ENCODE measurements at places on chromosomes 2 and 18. TPM values are rescaled to one million over a fixed set of nuclear protein-coding genes. Genes with fewer than 3 reads are reported as not detected.
A peak's percentile ranks its signal among the peaks of the same experiment; 100 is the strongest.

Gene CNTNAP5
- not detected for total RNA-seq

Gene PLCD4
- total RNA-seq = 0.23 TPM

Gene SLC9A4
- 0.09 TPM for total RNA-seq

Gene CRYBA2
- total RNA-seq = not detected

Gene DNAH7
- total RNA-seq = not detected

Gene DQX1
- total RNA-seq = 0.39 TPM

Gene MBD5
- total RNA-seq = 28.0 TPM

Gene ALLC
- total RNA-seq = not detected

Gene LMAN2L
- 7.0 TPM for total RNA-seq

DNA sequence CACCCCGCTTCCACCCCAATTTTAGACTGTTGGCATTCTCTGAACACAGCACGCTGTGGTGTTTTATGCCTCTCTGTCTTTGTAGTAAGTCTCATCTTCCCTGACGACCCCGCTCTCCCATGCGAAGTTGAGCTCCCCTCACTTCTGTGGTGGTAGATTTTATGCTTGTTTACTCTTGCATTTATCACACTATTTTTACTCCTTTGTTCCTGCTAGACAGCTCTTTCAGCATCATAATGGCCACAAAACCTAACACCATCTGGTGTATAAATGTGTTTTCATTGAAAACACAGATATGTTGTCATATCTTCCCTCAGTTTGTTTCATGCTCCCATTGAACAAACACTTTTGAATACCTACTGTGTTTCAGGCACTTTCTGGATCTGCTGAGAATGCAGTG is 57.1 kb downstream of the PKP4 start:
- no peak overlapping the region for H3K27ac ChIP-seq
- H3K27me3 ChIP-seq = no peaks in the 10 kb centered on the region
- DNase-seq = no peak
- H3K36me3 ChIP-seq = peaks cover 4% of the 10 kb centered on the region

DNA sequence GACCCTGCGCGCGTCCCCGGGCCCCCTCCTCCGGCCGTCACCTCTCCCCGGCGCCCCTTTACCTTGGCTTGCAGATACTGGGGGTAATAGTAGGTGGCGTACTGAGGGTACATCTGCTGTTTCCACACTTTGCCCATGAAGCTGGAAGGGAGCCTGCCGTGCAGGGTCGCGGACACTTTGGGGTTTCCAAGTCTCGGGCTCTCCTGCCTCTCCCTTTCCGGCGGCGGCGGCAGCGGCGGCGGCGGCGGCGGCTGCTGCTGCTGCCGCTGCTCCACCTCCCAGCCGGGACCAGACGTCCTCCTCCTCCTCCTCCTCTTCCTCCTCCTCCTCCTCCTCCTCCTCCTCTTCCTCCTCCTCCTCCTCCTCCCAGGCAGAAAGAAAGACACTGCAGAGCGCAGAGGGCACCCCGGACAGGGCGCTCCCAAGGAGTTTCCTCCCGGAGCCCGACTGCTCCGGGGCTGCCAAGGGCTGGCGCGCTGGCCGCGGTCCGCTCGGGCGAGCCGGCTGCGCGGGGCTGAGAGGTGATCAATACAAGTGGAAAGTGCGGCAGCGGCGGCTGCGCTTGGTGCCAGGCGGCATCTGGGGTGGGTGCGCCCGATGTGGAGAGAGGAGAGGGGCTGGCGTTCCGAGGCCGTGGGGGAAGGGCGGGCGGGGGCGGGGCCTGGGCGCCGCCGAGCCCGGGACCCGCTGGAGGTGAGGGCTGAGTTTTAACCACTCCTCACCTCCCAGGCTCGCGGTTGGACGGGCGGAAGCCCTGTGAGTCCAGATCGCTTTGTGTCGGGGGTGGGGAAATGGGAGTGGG is at the start of gene RBMS1:
Gene RBMS1 (minus strand): TSS at position 581 of the 802 bp plus-strand sequence. CDS start 444 bp downstream, at position 137.
- H3K4me3 ChIP-seq = peak within 1 kb of the TSS; percentile 93
- H3K27me3 ChIP-seq = peaks cover 28% of the 10 kb centered on the region
- peaks cover 5% of the 10 kb centered on the region for H3K36me3 ChIP-seq
- DNase-seq = peak; percentile 35

DNA sequence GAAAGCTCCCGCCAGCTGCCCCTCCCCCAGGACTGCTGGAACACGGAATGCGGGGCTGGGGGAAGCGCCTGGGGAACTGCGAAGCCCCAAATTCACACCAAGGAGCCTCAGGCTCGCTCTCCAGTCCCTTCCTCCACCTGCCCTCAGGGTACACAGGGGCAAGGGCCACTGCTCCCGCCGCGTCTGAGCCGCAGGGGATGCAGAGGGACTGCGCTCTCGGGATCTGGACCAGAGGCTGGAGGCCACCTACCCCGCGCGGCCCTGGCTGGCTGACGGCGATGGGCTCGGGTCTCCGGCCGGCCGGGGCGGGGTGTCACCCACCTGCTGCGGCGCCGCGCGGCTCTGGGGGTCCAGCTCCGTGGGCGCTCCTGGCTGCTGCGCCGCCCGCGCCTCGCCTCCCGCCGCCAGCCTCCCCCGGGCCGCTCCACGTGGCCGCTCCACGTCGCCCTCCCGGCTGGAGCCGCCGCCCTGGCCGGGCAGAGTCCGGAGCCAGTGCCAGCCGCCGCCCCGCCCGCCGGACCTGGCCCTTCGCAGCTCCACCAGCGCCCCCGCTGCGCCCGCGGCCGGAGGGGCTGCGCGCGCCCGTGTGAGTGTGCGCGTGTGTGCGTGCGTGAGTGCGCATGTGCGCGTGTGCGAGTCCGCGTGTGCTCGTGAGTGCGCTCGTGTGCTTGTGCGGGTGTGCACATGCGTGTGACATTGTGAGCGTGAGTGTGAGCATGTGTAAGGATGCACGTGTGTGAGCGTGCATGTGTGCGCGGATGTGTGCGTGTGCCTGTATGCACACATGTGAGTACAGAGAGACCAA is at the start of gene CGREF1:
Gene CGREF1 (minus strand): TSS at position 604 of the 805 bp plus-strand sequence. CDS start 14,762 bp downstream, outside the sequence.
- H3K27me3 ChIP-seq = peaks cover 39% of the 10 kb centered on the region
- peak within 1 kb of the TSS; percentile 36 for H3K27ac ChIP-seq
- peaks cover 12% of the 10 kb centered on the region for H3K4me1 ChIP-seq
- no peak for DNase-seq
- H3K36me3 ChIP-seq = no peaks in the 10 kb centered on the region

DNA sequence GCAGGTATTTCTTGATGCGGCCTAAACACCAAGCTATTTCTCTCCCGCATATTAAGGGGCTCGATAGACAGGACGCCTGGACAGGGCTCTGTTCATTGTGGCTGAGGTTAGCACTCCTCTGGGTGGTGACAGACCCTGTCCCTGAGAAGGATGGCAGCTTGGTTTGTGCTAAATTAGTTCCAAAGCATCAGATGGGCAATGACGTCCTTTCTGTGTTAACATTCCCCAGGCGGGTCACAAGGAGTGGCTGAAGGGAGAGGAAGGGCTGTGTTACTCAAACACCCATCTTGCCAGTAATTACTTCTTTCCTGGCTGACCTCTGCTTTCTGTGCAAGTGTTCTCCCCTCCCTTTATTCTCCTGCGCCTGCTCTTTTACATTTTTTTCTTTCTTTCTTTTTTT is 75.0 kb downstream of the TMEM247 start:
- peaks cover 25% of the 10 kb centered on the region for H3K36me3 ChIP-seq
- DNase-seq = no peak
- no peaks in the 10 kb centered on the region for H3K27me3 ChIP-seq

DNA sequence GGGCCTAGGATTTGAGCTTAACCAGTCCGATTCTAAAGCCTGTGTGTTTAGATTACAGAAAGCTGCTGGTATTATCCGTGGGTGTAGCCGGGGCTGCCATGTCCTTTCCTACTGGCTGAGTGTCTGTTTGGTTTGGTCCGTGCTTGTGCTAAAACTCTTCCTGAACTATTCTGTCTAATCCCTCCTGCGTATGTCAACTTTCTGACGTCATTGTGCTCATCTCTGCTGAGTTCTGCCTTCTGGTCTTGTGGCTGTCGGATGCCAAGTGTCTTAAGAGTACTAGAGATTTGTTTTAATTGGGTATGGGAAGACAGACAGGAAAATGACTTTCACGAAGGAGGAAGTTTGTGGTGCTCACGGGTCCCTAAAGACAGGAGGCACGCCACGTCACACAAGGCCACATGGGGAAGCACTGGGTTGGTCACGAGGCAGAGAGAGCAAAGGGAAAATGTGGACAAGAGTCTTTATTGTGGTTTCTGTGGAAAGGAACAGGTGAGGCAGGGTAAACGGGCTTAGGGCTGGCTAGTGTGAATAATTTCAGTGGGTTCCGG is 31.8 kb upstream of the NTSR2 start:
- no peak overlapping the region for H3K4me3 ChIP-seq
- H3K36me3 ChIP-seq = no peaks in the 10 kb centered on the region
- H3K4me1 ChIP-seq = no peaks in the 10 kb centered on the region
- H3K27me3 ChIP-seq = peaks cover 8% of the 10 kb centered on the region
- no peak overlapping the region for H3K27ac ChIP-seq

GRCh38 chr18:44589693-44590355 is 90.9 kb upstream of the SETBP1 start:
- no peaks in the 10 kb centered on the region for H3K4me1 ChIP-seq
- H3K36me3 ChIP-seq = no peaks in the 10 kb centered on the region
- DNase-seq = no peak

GRCh38 chr18:33116376-33116775 is 324.1 kb downstream of the CCDC178 start:
- DNase-seq = no peak
- no peaks in the 10 kb centered on the region for H3K36me3 ChIP-seq
- H3K4me3 ChIP-seq = no peak overlapping the region
- H3K4me1 ChIP-seq = no peaks in the 10 kb centered on the region
- H3K27ac ChIP-seq = no peak overlapping the region
- H3K27me3 ChIP-seq = no peaks in the 10 kb centered on the region

- peaks cover 3% of the 10 kb centered on the region for H3K36me3 ChIP-seq
- no peak for DNase-seq
These were observed 232.4 kb downstream of the CD226 start for GRCh38 chr18:69715191-69715795.

DNA sequence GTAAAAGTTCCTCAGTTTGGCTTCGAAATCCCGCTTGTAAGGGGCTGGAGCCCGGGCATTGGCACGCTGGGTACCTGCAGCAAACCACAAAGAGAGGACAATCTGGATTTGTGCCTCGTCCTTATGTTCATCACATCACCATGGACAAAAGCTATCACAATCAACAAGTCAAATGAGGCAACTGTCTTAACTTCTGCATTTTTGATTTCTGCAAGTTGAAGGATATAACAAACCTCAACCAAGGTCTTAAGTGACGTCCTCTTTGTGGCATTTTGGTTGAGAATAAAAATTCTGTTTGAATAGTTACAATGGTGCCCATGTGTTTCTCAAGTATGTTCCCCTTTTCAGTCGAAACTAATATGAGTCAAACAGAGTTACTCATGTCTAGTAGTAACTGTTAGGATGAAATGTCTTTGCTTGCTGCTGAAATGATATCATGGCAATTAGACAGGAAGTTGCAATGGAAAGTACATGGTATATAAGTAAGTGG is 70.8 kb upstream of the STK17B start:
- peaks cover 18% of the 10 kb centered on the region for H3K36me3 ChIP-seq
- H3K4me1 ChIP-seq = peaks cover 60% of the 10 kb centered on the region
- H3K27ac ChIP-seq = peak overlapping the region; percentile 100
- peak overlapping the region; percentile 80 for H3K4me3 ChIP-seq

DNA sequence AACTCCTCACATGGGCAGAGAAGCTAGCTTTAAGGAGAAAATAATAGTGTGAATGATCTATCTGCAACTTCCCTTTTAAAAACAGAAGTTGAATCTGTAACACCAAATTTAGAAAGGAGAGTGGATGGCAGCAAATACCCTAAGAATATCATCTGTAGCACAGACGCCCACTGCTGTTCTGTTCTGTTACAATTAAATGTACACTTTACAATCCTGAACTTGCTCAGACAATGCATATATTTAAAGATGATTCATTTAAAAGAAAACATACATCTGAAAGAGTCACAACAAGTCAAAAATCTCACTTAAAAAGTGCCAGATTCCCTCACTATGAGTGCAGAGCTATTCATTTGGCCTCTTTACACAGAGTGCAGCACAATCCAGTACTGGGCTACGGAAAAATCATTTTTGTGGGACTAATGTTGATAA is 8.0 kb upstream of the SERTAD2 start:
- no peak overlapping the region for H3K4me3 ChIP-seq
- DNase-seq = no peak
- H3K36me3 ChIP-seq = peaks cover 12% of the 10 kb centered on the region
- H3K27ac ChIP-seq = no peak overlapping the region

- no peak overlapping the region for H3K4me3 ChIP-seq
- no peak overlapping the region for H3K27ac ChIP-seq
These were observed 82.5 kb upstream of the XIRP2 start for GRCh38 chr2:166805753-166806152.

GRCh38 chr18:47143899-47144485 is 6.3 kb downstream of the HDHD2 start:
- H3K36me3 ChIP-seq = peaks cover 19% of the 10 kb centered on the region
- H3K27me3 ChIP-seq = no peaks in the 10 kb centered on the region
- DNase-seq = no peak
- no peak overlapping the region for H3K4me3 ChIP-seq

GRCh38 chr18:21330122-21330701 is 88.2 kb downstream of the GREB1L start:
- H3K27ac ChIP-seq = no peak overlapping the region
- no peak for DNase-seq
- H3K4me3 ChIP-seq = no peak overlapping the region
- H3K36me3 ChIP-seq = no peaks in the 10 kb centered on the region
- H3K4me1 ChIP-seq = no peaks in the 10 kb centered on the region

GRCh38 chr2:71793926-71794325 is 340.6 kb downstream of the DYSF start:
- H3K27ac ChIP-seq = no peak overlapping the region
- H3K4me3 ChIP-seq = no peak overlapping the region
- H3K27me3 ChIP-seq = no peaks in the 10 kb centered on the region
- H3K4me1 ChIP-seq = no peaks in the 10 kb centered on the region

DNA sequence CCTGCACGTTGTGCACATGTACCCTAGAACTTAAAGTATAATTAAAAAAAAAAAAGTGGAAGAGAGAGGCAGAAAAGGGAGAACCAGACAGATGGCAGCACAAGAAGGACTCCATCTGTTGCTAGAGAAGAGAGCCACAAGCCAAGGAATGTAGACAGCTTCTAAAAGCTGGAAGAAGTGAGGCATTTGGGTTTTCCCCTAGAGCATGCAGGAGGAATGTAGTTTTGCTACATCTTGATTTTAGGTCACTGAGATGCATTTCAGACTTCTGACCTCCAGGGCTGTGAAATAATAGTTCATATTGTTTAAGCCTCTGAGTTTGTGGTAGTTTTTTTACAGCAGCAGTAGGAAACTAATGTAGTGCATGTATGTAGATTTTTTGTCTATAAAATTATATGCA is 46.0 kb downstream of the CAVIN2 start:
- no peak for DNase-seq
- no peak overlapping the region for H3K27ac ChIP-seq
- no peaks in the 10 kb centered on the region for H3K36me3 ChIP-seq
- H3K27me3 ChIP-seq = peaks cover 12% of the 10 kb centered on the region
